ENCODE measurements at places on chromosomes 12 and 14. TPM values are rescaled to one million over a fixed set of nuclear protein-coding genes. Genes with fewer than 3 reads are reported as not detected.

DNA sequence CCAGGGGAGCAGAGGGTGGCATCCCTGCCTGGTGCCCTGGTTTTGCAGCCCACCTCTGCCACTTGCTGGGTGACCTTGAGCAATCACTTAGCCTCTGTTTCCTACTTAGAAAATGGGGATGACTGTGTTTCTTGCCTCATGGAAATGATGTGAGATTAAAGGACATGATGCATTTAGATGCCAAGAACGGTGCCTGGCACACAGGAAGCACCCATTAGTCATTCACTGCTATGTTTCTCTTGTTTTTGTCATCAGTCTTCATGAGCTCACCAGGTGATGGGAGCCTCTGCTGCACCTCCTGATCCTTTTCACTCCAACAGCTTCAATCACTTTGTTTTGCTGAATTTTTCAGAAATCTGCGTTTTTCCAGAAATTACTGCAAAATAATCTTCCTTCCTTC, 23.6 kb upstream of the ATF1 start:
- no peaks in the 10 kb centered on the region for H3K4me1 ChIP-seq
- no peak for DNase-seq
- no peak overlapping the region for H3K27ac ChIP-seq
- no peaks in the 10 kb centered on the region for H3K27me3 ChIP-seq
- peaks cover 26% of the 10 kb centered on the region for H3K36me3 ChIP-seq

GRCh38 chr12:107225635-107226034, 132.3 kb upstream of the CRY1 start:
- no peak overlapping the region for H3K27ac ChIP-seq
- H3K27me3 ChIP-seq: no peaks in the 10 kb centered on the region
- DNase-seq: no peak
- H3K4me3 ChIP-seq: no peak overlapping the region

DNA sequence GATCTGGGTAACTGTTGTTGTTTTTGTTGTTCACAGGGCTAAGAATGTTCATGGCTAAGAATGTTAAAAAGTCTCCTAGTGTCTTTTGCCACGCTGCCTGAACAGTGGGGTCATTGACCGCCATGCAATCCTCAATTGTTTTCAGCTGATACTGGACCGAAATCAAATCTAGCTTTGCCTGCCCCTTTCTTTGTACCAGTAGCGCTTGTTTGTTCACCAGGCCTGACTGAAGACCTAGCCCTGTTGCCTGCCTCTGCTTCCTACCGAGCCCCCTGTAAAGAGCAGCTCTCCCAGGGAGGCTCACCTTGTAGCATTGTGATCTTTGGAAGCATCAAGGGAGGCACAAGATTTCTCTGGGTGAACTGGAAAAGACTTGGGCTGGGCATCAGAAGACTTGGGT, 6.7 kb downstream of the PSEN1 start:
- H3K27me3 ChIP-seq: no peaks in the 10 kb centered on the region
- H3K27ac ChIP-seq: no peak overlapping the region
- no peaks in the 10 kb centered on the region for H3K36me3 ChIP-seq
- H3K4me1 ChIP-seq: no peaks in the 10 kb centered on the region
- H3K4me3 ChIP-seq: no peak overlapping the region

DNA sequence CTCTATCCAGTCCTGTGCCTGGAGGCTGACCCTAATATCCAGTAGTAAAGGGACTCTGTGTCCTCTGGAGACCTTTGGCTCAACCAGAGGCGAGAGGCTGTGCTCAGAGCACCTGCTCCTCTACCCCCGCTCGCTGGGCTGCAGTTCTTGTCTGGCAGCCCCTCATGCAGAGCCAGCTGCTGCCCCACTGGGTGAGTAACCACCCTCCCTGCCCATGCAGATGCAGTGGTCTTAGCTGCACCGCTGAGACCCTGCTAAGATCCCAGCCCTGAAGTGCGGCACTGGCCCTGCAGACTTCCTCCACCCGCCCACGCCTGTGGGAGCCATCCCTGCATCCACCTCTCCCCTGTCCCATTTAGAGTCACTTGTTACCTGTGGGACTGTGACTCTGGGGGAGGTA, 347.5 kb upstream of the SFSWAP start:
- H3K27me3 ChIP-seq: no peaks in the 10 kb centered on the region
- H3K36me3 ChIP-seq: no peaks in the 10 kb centered on the region
- no peak for DNase-seq
- no peak overlapping the region for H3K4me3 ChIP-seq
- H3K4me1 ChIP-seq: no peaks in the 10 kb centered on the region

DNA sequence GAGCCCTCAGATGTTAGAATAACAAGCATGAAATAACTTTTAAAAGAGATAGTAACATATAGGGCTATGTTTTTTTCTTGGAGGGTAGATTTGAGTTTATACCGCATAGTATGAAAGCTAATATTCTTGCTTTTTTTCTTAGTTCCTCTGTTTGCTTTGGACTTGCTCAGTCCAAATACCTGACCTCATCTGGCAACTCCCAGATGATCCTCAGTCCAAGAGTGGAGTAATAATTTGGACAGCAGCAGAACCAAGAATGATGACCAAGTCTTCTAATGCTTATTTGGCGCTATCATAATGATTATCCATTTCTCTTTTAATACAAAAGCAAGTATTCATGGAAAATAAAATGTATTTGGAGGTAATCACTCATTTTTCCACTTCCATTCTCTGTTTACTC, 45.6 kb downstream of the GUCY2C start:
- H3K27me3 ChIP-seq: no peaks in the 10 kb centered on the region
- H3K4me1 ChIP-seq: no peaks in the 10 kb centered on the region
- no peak overlapping the region for H3K4me3 ChIP-seq

- H3K4me1 ChIP-seq: no peaks in the 10 kb centered on the region
- no peak for DNase-seq
- H3K36me3 ChIP-seq: no peaks in the 10 kb centered on the region
- no peak overlapping the region for H3K27ac ChIP-seq
- no peak overlapping the region for H3K4me3 ChIP-seq
These were observed 888 bp upstream of the PLXNC1 start for GRCh38 chr12:94147387-94147990.

GRCh38 chr14:101716956-101717662, 44.4 kb upstream of the PPP2R5C start:
- DNase-seq: no peak
- H3K27ac ChIP-seq: no peak overlapping the region
- peaks cover 27% of the 10 kb centered on the region for H3K27me3 ChIP-seq
- peaks cover 9% of the 10 kb centered on the region for H3K4me1 ChIP-seq
- H3K4me3 ChIP-seq: no peak overlapping the region

- no peak overlapping the region for H3K27ac ChIP-seq
- DNase-seq: peak; percentile 24
- peaks cover 6% of the 10 kb centered on the region for H3K27me3 ChIP-seq
- H3K4me1 ChIP-seq: peaks cover 6% of the 10 kb centered on the region
- peak overlapping the region; percentile 25 for H3K4me3 ChIP-seq
- H3K36me3 ChIP-seq: no peaks in the 10 kb centered on the region
These were observed 8.3 kb upstream of the MTA1 start for GRCh38 chr14:105411017-105411941.

- H3K27me3 ChIP-seq: no peaks in the 10 kb centered on the region
- H3K27ac ChIP-seq: peak overlapping the region; percentile 93
- H3K4me3 ChIP-seq: peak overlapping the region; percentile 19
- no peaks in the 10 kb centered on the region for H3K36me3 ChIP-seq
- peaks cover 71% of the 10 kb centered on the region for H3K4me1 ChIP-seq
- peak; percentile 78 for DNase-seq
These were observed 200.6 kb downstream of the TTC7B start for GRCh38 chr14:90615517-90616060.

DNA sequence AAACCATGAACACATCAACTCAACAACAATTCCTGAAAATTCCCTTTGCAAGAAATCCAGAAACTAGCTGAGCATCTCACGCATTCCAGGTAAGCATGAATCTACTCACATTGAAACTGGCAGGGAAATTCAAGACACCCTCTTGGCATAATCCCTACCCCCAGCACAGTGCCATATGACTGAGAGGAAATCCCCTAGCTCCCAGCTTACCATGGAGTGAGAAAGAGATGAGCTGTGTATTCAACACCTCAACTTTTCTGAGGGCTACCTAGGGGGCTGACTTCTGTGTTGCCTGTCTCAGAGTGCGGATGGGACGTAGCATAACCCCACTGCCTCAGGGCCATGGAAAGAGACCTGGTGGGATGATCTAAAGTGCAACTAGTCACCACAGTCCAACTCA, 37.7 kb upstream of the GPR132 start:
- H3K27ac ChIP-seq: no peak overlapping the region
- no peak overlapping the region for H3K4me3 ChIP-seq
- H3K36me3 ChIP-seq: no peaks in the 10 kb centered on the region

DNA sequence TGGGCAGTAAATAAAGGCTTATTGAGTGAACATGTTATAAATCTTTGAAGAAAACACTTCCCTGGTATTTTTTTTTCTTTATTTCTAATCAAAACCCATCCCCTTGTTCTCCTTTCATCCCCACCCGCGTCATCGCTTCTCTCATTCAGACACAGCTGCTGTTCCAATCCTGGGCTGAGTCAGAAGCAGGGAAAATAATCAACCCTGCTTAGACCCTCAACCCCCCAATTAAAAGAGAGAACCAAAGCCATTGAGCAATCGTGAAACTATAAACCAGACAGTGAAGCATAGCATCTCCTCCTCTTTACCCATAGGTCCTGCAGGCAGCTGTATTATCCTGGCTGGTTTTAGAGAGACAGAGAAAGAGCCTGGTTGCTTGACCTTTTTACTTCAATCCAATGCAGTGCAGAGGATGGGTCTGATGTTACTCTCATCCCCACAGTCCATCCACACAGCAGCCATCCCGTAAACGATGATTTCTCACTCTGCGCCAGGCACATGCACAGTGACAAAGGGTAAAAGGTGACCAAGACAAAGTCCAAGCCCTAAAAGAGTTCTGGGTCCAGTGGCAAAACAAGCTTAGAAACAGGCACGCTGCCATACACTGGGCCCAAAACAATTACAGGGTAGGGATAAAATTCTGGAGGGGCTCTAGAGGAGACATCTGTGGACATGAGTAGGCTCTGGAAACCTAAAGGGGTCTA, 238.3 kb downstream of the GALC start:
- H3K4me3 ChIP-seq: no peak overlapping the region
- H3K27ac ChIP-seq: no peak overlapping the region
- no peaks in the 10 kb centered on the region for H3K27me3 ChIP-seq
- no peak for DNase-seq
- H3K4me1 ChIP-seq: no peaks in the 10 kb centered on the region

- no peak overlapping the region for H3K27ac ChIP-seq
- peaks cover 38% of the 10 kb centered on the region for H3K27me3 ChIP-seq
- peaks cover 24% of the 10 kb centered on the region for H3K4me1 ChIP-seq
- H3K4me3 ChIP-seq: peak overlapping the region; percentile 71
- no peaks in the 10 kb centered on the region for H3K36me3 ChIP-seq
- peak; percentile 59 for DNase-seq
These were observed 1.0 kb upstream of the SOCS2 start for GRCh38 chr12:93571365-93571924.

DNA sequence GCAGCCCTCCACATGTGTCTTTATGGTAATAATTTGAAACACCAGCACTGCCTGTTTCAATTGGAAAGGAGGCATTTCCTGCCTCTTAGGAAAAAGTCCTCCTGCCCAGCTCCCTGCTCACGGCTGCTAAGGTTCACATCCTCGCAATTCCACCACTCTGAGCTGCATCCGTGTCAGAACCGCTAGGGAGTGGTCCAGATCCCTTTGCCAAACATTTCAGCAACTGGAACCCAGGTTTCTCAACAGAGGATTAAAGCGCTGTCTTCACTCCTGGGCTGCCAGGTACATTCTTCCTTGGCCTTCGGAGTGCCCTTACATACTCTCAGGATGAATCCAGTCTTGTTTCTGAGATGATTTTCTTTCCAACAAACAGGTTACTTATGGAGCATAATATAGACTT, 23.3 kb downstream of the C14orf132 start:
- H3K27me3 ChIP-seq: no peaks in the 10 kb centered on the region
- no peak overlapping the region for H3K4me3 ChIP-seq
- H3K4me1 ChIP-seq: no peaks in the 10 kb centered on the region
- DNase-seq: no peak
- H3K36me3 ChIP-seq: no peaks in the 10 kb centered on the region
- H3K27ac ChIP-seq: no peak overlapping the region

- H3K27me3 ChIP-seq: no peaks in the 10 kb centered on the region
- H3K4me1 ChIP-seq: peaks cover 12% of the 10 kb centered on the region
- no peak for DNase-seq
- no peaks in the 10 kb centered on the region for H3K36me3 ChIP-seq
- H3K4me3 ChIP-seq: no peak overlapping the region
These were observed 80.2 kb downstream of the NUAK1 start for GRCh38 chr12:106058256-106059182.

- peaks cover 2% of the 10 kb centered on the region for H3K4me1 ChIP-seq
- no peak for DNase-seq
- no peak overlapping the region for H3K27ac ChIP-seq
- H3K36me3 ChIP-seq: no peaks in the 10 kb centered on the region
- H3K27me3 ChIP-seq: no peaks in the 10 kb centered on the region
These were observed 116.4 kb downstream of the DICER1 start for GRCh38 chr14:95040708-95041476.

DNA sequence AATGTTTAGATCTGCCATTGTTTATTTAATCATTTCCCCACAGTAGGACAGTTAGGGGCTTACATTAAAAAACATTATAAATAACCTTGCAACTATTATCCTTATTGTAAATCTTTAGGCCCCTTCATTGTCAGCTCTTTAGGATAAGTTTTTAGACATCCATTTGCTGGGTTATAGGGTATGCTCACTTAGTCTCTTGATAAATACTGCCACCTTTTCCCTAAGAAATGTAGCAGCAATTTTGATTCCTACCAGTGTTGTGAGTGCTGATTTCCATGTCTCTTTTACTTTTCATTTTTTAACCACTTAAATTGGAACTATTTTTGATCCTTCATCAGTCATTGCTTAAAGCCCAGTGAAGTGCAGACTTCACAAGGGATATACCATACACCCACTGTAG, 94.4 kb downstream of the AVPR1A start:
- H3K36me3 ChIP-seq: no peaks in the 10 kb centered on the region
- no peak overlapping the region for H3K4me3 ChIP-seq
- no peaks in the 10 kb centered on the region for H3K4me1 ChIP-seq
- no peak overlapping the region for H3K27ac ChIP-seq
- no peaks in the 10 kb centered on the region for H3K27me3 ChIP-seq
- DNase-seq: no peak

DNA sequence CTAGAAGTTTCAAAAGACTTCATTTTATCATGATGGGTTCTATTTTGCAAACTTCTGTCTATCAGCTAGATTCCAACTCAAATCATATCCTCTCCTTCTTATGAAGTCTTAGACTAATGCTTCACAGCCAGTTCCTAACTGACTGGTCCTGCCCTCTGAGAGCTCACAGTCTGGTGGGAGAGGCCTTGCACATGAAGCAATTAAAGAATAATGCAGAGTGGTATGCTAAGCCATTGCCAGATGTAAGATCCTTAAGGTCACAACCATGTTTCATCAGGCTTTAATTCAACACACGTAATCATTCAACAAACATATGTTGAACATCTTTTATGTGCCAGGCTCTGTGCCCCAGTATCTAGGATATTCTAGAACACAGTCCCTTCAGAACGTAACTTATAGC, 125.8 kb upstream of the TMPO start:
- H3K27me3 ChIP-seq: no peaks in the 10 kb centered on the region
- no peak overlapping the region for H3K4me3 ChIP-seq
- no peak overlapping the region for H3K27ac ChIP-seq
- H3K36me3 ChIP-seq: no peaks in the 10 kb centered on the region

- H3K4me1 ChIP-seq: no peaks in the 10 kb centered on the region
- no peak for DNase-seq
- H3K36me3 ChIP-seq: no peaks in the 10 kb centered on the region
- no peak overlapping the region for H3K27ac ChIP-seq
These were observed 257.2 kb downstream of the NELL2 start for GRCh38 chr12:44618946-44619345.

Gene SART3
- 50.7 TPM for total RNA-seq

Gene CCDC60
- total RNA-seq: not detected

Gene GPR132
- not detected for total RNA-seq

Gene IAPP
- not detected for total RNA-seq

Gene TAS2R9
- not detected for total RNA-seq

Gene KRT77
- not detected for total RNA-seq

Gene SOAT2
- not detected for total RNA-seq
